GM13976 (cell line): ENCODE measurements at places on chromosomes 1 and 21.
A peak's percentile ranks its signal among the peaks of the same experiment; 100 is the strongest.

DNA sequence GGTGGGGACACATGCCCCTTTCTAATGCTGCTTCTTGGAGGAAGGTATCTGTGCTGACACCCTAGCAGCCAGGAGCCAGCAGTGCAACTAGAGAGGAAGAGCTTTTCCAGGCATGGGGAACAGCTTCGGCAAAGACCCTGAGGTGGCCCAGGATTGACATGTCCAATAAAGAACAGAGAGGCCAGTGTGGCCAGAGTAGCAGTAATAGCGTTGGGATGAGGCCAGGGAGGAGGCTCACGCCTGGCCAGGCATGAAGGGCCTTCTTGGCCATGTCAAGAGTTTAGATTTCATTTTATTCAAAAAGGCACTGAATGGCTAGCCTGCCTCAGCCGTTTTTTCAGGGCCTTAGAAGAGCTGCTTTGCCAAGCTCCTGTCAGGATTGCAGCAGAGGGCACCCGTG is 16.3 kb upstream of the ADAMTSL4 start:
- DNase-seq = no peak

GRCh38 chr1:32890516-32891240 is 4.4 kb downstream of the HPCA start:
- no peak for DNase-seq

- no peak for DNase-seq
These were observed 99.4 kb downstream of the CAMTA1 start for GRCh38 chr1:6884652-6885153.

- peak; percentile 41 for DNase-seq
These were observed 8.0 kb upstream of the RLF start for GRCh38 chr1:40153073-40153770.

- DNase-seq = no peak
These were observed 148.9 kb downstream of the RHOU start for GRCh38 chr1:228884196-228884595.

DNA sequence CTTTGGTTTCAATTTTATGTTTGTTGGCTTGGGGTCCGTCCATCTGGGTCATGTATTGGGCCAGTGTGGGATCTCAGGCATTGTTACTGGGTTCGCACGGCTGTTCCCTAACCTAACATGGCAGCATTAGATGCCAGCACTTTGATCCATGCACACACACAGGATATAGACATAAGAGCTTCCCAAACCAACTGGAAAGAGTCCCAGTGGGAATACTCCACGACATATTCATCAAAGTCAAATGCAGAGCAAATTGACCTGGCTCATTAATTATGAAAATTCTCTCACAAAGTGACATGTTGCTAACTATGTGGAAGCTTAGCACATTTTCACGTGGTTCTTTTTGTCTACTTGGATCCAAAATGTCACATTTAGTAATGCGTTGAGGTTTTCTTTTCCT is 130.4 kb downstream of the SETD4 start:
- DNase-seq = no peak

DNA sequence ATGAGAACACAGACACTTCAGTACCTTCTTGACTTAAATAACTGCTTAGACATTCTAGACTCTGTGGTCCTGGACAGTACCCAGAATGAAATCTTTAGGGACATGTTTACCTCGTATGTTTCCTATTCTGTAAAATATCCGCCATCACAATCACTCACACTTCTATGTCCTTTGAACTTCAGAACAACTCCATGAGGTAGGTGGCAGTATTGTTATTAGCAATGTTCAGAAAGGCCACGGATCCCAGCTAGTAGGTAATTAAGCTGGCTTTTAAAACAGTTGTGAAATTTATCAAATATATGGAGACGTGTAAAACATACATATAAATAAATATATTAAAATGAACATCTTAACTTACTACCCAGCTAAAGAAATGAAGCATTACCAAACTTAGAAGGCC is 83.4 kb downstream of the CACHD1 start:
- DNase-seq = no peak

GRCh38 chr1:47178654-47179016 is 11.2 kb downstream of the PDZK1IP1 start:
- no peak for DNase-seq

DNA sequence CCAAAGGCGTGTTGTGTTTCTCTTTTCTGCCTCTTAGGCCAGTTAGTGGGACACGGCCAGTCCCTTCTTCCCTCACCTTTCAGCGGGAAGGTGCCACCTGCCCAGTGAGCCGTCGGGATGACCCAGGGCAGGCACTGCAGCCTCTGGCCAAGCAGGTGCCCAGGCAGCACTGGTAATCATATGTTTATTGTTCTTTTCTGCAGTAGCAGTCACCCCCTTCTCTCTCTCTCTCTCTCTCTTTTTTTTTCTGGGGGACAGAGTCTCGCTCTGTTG is 38.2 kb downstream of the CRYAA start:
- no peak for DNase-seq

- DNase-seq = no peak
These were observed 150.3 kb downstream of the AMY1C start for GRCh38 chr1:103900005-103900404.

GRCh38 chr1:99122039-99122438 is 117.4 kb upstream of the PLPPR5 start:
- DNase-seq = no peak

DNA sequence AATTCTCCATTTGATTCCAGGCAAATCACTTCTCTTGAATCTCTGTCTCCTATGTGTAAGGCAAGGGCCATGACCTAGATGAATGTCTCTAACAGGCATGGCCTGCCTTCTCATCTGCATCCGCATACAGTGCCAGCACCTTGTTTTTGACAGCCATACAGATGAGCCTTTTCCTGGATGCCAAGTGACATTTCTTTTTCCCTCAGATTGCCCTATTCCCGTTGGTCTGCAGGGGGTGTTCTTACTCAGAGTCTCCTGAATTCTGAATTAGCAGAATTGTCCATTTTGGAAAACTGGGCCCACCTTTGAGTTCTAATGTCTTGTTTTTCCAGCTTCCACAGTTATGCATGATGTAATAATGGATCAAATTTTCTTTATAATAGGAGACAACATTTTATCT is 88.0 kb upstream of the ADAR start:
- DNase-seq = no peak

DNA sequence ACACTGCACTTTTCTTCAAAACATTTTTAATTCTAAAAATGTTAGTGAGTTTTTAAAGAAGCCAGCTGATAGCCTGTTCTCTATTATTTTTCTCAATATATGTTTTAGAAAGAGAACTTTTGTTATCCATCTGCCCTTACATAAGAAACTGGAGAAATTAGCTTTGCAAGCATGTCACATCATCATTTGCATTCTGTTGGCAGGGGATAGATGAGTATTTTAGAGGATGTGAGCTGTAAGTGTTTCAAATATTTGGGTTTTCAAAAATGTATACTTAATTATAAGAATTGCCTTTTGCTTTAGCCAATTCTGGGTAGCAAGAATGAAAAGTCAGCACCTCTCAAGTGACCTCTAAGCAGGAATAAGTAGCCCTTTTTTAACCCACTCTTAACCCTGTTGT is 7.4 kb downstream of the NFIA start:
- DNase-seq = no peak

GRCh38 chr1:212952641-212952976 is 2.3 kb downstream of the VASH2 start:
- DNase-seq = no peak

DNA sequence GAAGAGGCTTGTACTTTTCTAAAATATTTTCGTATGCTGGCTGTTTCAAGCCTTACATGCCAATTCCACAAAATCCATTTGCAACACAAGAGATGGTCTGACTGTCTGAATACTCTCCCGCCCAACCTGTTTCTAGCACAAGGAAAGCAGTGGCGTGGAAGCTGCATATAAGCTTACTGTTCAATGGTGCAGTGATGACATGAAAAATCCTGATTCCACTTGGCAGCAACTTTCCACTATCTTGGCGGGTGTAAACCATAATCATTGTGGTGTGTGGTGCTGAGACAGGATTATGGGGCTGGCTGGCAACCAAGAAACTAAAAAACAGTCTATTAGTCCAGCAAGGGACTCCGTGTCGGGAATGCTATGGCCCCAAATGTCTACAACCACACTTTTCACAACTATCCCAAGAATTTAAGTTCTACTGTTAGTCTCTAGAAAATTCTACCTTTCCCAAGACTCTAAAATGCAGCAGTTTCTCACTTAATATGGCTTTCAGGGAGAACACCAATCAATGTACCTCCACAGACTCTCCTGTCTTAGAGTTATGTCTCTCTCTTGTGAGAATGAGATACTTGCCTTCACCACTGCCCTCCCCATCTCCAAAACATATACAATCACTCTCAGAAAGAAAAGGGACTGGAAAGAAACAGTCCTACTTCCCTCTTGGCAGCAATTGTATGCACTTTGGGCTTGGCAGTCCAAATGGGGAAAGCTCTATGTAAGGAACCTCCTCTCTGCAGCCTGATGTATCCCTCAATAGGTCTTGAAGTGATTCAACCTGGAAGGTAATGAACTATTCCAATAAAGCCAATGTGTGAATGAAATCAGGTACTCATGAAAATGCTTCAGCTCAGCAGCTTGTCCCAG is 9.5 kb downstream of the COLGALT2 start:
- no peak for DNase-seq

GRCh38 chr21:46173573-46173972 is 10.7 kb downstream of the SPATC1L start:
- no peak for DNase-seq

DNA sequence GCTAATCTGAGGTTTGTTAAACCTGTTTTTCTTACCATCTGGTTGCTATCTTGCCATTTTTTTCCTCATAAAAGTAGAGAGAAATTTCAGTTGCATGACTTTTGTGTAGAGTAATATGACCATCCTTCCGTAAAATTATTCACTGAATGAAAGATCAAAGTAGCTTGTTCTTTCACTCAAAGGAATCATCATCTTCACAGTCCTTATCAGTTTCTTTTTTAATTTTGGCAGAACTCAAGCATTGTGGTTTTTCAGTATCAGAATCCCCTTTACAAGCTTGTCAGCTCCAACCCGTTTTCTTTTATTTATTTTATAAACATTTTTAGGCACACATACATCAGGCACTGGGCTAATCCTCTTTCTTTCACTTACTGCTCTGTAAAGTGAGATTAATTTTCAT is 91.7 kb downstream of the UBE2U start:
- DNase-seq = no peak

DNA sequence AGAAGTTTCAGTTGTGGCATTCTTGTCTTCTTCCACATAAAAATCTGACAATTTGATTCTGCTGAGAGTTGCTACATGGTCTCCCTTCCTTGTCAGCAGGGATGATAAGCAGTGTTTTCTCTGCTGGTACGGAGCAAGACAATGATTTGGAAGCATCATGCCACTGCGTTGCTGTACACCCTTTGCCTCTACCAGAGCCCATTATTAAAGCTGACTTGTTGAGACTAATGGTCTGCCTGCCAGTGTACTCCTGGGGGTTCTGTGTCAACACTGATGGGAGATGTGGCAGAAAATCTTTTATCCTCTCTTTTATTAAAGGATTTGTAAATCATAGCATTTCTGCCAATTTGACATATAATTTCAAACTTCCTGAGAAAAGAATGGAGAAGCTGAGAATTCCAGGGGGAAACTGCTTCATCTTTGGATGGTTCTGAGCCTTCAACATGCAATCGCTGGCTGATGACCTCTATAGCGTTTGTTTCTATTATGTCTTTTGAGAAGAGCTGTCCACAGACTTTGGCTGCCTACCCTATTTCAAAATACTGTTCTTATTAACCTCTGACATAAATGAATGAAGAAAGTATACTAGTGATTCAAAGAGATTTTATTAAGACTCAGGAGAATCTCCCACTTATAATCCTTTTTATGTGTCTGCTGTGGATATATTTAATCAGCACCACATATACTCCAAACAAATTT is 47.9 kb upstream of the DYNLT5 start:
- DNase-seq = no peak

- peak; percentile 78 for DNase-seq
These were observed 1.9 kb upstream of the ZSCAN20 start for GRCh38 chr1:33470495-33471012.

DNA sequence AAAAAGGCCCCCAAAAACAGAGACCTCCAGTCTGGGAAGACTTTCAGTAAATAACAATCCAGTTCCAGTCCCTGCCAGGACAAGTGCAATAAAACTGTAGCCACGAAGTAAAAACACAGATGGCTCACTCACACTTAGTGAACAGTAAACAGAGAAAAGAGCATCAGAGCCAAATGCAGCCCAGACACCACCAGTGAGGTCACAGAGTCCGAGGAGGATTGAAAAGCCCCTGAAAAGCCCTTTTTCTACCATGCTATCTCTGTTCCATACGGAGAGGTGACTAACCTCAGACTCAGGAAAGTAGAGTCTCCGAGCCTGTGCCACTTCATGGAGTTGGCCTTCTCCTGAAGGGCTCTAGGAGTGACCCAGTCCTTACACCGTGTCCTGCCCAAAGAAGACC is 84.5 kb downstream of the COLGALT2 start:
- no peak for DNase-seq

- DNase-seq = no peak
These were observed 35.3 kb upstream of the DMRTA2 start for GRCh38 chr1:50458507-50458906.

- DNase-seq = no peak
These were observed 14.7 kb downstream of the METTL18 start for GRCh38 chr1:169779970-169780369.

GRCh38 chr1:18776777-18777176 is 82.7 kb downstream of the TAS1R2 start:
- DNase-seq = no peak

GRCh38 chr1:170426596-170426995 is 105.4 kb upstream of the GORAB start:
- DNase-seq = no peak

GRCh38 chr1:87398641-87399040 is 70.0 kb downstream of the LMO4 start:
- DNase-seq = no peak

GRCh38 chr1:76135835-76136234 is 61.3 kb downstream of the ST6GALNAC3 start:
- DNase-seq = no peak

DNA sequence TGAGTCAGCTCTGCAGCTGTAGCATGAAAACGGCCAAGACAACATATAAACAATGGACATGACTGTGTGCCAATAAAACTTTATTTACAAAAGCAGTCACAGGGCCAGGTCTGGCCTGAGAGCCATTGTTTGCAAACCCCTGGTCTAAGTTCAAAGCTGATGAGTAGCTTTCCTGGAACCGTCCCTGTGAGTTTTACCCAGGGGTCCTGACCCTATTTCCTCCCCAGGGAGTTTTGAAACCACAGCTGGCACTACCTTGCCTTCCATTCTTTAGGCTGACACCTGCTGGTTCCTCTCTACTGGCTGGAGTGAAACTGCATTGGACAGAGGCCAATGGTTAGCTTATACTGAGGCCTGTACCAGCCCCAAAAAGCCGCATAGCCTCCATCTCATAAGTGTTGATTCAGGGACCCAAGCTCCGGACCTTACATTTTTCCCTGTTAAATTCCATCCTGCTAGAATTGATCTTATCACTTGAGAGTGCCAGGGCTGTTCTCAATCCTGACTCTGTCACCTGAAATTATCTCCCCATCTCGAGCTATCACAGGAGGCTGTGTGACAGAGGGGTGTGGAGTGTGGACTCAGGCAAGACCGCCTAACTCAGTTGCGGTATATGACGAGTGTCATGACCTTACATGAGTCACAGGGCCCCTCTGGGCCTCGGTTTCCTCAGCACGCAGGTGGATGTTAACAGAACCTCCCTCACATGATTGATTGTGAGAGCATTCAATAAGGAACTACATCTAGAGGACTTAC is 343.6 kb downstream of the NPHP4 start:
- DNase-seq = peak; percentile 2

GRCh38 chr1:203858055-203858454 is 3.3 kb upstream of the SNRPE start:
- DNase-seq = no peak

GRCh38 chr1:39522661-39523567 is 31.5 kb downstream of the BMP8A start:
- no peak for DNase-seq
